ENCODE measurements at places on chromosomes 2 and 18.

GRCh38 chr2:207258263-207258991 lies 92.7 kb upstream of the KLF7 start:
- DNase-seq, result peak; percentile 91

- DNase-seq, result no peak
Measured at GRCh38 chr2:26580751-26581150, 60.4 kb downstream of the CIB4 start.

GRCh38 chr2:125167820-125168219 lies 1142.7 kb downstream of the CNTNAP5 start:
- no peak for DNase-seq

DNA sequence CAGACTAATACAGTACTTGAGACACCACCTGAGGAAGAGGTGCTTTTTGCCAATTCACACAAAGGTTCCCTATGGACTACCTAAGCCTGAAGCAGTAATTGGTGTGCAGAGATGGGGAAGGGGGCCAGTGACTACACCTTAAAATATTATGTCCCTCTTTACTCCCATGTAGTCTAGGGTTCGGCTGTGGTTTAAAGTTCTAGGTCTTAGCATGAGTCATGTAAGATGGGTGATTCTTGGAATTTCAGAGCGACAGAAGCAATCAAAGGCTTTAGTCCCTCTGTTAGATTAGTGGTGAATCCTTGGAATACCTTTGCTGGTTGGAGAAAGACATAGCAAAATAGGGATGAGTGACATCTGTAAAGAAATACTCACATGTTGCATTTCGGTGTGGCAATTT lies 14.3 kb upstream of the CCDC85A start:
- DNase-seq, result no peak

- DNase-seq, result no peak
Measured at GRCh38 chr2:200203381-200203827, 103.1 kb upstream of the SPATS2L start.

DNA sequence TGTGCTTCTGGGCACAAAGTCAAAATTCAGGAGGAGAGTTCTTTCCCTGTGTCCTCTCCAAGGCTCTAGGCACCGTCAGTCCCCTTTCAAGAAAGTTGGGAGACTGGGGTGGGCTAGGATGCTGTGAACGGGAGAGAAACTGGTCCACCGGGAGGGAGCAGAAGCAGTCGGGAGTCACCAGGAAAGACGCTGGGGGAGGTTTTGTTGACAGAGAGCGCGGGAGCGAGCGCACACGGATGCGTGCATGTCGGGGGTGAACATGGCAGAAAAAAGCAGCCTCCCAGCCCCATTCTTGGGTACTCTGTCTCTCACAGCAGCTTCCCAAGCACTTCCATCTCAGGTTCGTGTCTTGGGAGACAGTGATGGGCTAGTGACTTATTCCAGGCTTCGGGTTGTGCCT lies 97.1 kb upstream of the PXDN start:
- no peak for DNase-seq
